ENCODE measurements at places on chromosomes 7 and 10.

- no peak for DNase-seq
Measured at GRCh38 chr10:46048152-46048551, 2.1 kb upstream of the MSMB start.

- no peak for DNase-seq
Measured at GRCh38 chr7:15105711-15106110, 203.2 kb upstream of the DGKB start.

GRCh38 chr7:149666360-149666945 is 106.9 kb downstream of the ZNF467 start:
- DNase-seq = no peak

DNA sequence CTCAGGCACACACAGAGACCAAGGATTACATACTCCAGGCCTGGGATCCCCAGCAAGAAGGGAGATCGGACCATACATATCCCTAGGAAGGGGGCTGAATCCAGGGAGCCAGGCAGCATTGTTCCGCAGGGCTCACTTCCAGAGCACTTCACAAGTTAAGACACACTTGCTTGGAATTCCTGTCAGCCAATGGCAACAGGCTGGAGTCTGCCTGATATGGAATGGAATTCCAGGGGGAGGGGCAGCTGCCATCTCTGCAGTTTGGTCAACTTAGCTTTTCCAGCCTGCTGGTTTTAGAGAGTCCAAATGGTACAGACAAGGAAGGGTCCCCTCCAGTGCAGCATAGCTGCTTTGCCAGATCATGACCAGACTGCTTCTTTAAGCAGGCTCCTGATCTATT is 290.0 kb upstream of the GLI3 start:
- no peak for DNase-seq

- peak; percentile 19 for DNase-seq
Measured at GRCh38 chr10:21675157-21675796, 141.2 kb downstream of the MLLT10 start.

- DNase-seq = no peak
Measured at GRCh38 chr7:102892631-102893278, 20.0 kb upstream of the LRRC17 start.

DNA sequence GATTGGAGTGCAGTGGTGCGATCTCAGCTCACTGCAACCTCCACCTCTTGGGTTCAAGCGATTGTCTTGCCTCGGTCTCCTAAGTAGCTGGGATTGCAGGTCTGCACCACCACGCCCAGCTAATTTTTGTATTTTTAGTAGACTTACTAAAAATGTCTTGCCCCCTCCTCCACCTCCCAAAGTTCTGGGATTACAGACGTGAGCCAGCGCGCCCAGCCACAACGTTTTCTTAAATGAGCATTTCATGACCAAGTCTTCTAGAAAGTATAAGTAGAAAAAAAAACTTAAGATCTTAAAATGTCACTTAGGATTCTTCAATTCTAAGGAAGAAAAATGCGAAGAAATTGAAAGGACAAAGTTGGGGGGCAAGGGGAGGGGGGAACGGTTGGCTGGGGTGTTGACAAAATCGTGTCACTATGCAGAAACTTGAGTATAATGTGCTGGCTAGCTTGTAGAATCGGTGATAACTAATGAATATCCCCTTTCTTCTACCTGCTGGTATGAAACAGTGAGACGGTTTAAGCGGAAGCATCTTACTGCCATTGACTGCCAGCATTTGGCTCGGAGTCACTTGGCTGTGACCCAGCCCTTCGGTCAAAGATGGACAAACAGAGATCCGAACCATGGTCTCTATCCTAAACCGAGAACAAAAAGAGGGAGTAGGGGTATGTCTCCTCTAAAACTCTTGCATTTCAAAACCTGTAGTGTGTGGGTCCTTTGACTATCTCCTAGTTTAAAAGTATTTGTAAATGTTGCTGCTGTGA is 12.7 kb downstream of the FBH1 start:
- DNase-seq = no peak

Measured in AG08396 (cell line).